Epithelial cell of proximal tubule (primary cell): ENCODE measurements at places on chromosomes 2 and 18. TPM values are rescaled to one million over a fixed set of nuclear protein-coding genes. Genes with fewer than 3 reads are reported as not detected.

OTOF gene
- not detected in 2 replicates for total RNA-seq

ABCG8 gene
- not detected in 2 replicates for total RNA-seq

LRRTM1 gene
- 0.81 and 2.0 TPM in 2 replicates for total RNA-seq

CAPN13 gene
- 0.07 and 0.63 TPM in 2 replicates for total RNA-seq

UGT1A4 gene
- 0.07 TPM in 1 of 2 replicates, not detected in the other for total RNA-seq

RAB17 gene
- total RNA-seq: 0.94 and 6.1 TPM in 2 replicates

GRCh38 chr2:24363301-24363700, 3.0 kb upstream of the ITSN2 start:
- no peak for DNase-seq

- DNase-seq: no peak
Observed at GRCh38 chr2:6990871-6991270, 73.7 kb downstream of the RNF144A start.

DNA sequence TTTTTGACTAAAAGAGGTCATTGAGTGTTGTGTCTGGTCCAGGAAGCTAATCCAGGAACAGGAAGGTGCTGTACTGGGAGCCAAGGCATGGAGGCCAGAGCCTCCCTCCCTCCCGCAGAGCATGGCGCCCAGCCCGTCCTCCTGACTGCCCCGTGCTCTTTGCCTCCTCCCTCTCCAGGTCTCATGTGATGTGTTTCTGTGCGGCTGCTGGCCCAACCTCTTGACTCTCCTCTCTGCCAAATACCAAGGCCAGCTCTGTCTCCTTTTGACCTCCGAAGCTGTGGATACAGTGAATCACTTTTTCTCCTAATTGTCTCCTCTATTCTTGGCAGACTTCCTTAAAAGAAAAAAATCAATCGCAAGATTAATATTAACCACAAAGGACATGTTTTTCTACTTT, 284.1 kb downstream of the PHLPP1 start:
- peak; percentile 36 for DNase-seq

DNA sequence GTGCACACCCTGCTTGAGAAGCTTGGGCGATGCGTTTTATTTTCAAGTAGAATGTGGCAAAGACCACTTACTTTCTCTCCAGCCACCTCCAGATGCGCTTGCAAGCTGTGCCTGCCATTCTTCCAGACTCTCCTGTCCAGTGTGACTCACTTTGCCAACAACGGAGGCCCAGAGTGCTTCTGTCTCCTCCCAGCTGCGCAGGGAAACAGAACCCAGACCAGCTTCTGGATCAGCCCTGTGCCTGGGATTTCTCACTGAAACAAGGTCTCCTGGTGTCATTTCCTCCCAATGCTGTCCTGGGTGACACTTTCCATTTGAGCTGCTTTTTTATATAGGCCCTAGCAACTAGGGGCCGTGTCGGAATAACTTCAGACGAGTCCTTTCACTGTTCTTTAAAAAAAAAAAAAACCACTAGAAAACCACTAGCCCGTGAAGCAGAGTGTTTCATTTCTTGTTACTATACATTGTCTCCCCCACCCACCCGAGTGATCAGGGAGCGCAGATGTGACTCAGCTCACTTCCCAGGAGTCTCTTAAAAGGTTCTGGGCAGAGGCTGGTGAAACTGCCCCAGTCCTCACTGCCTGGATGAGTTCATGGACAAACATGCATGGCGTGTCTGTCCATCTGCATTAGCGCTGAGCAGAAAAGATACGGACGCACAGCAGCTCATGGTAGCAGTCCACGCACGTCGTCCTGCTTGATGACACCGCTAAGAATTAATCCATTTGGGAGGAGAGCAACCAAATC, 25.3 kb upstream of the RPL31 start:
- no peak for DNase-seq

DNA sequence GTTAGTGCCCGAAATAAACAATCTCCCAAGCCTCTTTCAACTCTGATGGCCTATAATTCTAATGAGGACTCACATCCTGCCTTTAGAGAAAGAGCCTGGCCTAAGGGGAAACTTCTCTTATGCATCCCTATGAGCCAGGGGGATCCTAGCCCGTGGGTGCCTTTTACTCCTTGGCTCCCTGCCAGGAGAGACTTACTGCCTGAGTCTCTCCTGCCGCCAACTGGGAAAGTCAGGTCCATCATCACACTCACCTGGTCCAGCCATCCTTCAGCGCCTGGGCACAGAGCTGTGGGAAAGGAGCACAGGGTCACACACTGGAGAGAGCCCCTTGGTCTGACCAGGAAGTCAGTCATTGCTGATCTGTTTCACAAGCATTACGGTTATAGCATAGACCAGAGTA, 24.1 kb downstream of the ENOSF1 start:
- DNase-seq: no peak

- no peak for DNase-seq
Observed at GRCh38 chr2:166375736-166376487, at the start of gene SCN9A. Gene SCN9A (minus strand): TSS chr2:166375944. CDS start chr2:166311756, 64,188 bp downstream.

DNA sequence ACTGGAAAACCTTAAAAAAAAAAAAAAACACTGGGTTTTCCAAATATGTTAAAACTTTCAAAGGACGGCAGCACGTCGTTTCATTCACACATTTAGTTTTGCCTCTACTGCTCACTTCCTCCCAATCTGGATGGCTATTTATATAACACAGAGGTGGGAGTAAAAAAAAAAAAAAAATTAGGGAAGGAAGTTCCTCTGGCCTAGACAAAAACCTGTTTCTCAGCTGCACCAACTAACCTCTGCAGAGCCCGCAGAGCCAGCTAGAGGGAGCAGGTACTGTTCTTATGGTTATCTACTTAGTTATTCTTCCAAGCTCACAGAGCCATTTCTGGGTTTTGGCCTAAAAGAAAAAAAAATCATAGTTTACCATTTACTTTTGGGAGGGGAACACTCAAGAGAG, 28.1 kb downstream of the SLC1A4 start:
- no peak for DNase-seq

GRCh38 chr2:95354469-95354901, 48.0 kb upstream of the FAHD2A start:
- no peak for DNase-seq

DNA sequence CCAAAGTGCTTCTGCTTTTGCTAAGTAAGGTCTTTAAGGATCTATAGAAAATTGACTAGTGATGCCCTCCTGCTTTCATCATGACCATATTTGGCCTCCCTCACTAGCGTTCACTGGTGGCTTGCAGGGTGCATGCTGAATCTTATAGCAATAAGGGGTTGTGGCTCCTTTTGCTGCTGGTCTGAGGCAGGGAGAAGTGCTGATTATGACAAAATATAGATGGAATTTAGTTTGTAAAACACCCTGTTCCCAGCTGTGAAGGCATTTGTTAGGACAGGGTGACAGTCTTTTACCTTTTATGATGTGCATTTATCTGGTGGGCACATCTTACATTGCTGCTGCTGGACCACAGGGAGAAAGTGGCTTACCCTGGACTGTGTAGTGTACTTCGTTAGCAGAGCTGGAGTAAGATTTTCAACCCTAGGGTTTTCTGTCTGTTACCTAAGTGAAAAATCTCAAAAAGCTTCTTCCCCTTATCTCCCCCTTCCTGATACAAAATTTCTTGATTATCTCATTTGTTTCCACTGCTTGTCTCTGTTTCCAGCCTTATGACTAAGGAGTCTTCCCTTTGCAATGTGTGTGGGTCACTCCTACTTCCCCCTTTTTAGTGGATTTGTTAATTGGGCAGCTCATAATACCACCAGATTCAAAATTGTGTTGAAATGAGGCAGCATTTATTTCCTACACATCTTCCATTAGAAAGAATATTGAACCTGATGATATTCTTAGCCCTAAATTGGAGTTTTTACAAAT, 21.2 kb upstream of the RPL37A start:
- DNase-seq: no peak

GRCh38 chr18:61831071-61831470, 61.7 kb downstream of the RNF152 start:
- no peak for DNase-seq

DNA sequence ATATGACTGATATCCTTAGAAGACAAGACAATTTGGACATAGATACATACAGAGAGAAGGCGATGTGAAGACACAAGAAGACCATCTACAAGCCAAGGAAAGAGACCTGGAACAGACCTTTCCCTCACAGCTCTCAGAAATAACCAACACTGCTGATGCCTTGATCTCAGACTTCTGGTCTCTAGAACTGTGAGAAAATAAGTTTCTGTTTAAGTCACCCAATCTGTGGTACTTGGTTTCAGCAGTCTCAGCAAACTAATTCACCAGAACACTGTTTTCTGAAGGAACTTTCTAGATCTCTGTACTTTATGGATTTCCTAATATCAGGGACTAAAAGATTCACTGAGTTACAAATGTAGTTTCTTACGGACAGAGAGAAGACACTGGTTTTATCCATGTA, 58.8 kb downstream of the NAB1 start:
- no peak for DNase-seq

- DNase-seq: no peak
Observed at GRCh38 chr2:233867993-233868532, at the start of gene MSL3B. Gene MSL3B (minus strand): TSS chr2:233868386.
